ENCODE measurements at places on chromosomes 11 and 22. TPM values are rescaled to one million over a fixed set of nuclear protein-coding genes. Genes with fewer than 3 reads are reported as not detected.

GRCh38 chr22:49016909-49017481 is 810.7 kb downstream of the BRD1 start:
- H3K27ac ChIP-seq, result no peak overlapping the region
- peaks cover 6% of the 10 kb centered on the region for H3K27me3 ChIP-seq
- no peak for DNase-seq

DNA sequence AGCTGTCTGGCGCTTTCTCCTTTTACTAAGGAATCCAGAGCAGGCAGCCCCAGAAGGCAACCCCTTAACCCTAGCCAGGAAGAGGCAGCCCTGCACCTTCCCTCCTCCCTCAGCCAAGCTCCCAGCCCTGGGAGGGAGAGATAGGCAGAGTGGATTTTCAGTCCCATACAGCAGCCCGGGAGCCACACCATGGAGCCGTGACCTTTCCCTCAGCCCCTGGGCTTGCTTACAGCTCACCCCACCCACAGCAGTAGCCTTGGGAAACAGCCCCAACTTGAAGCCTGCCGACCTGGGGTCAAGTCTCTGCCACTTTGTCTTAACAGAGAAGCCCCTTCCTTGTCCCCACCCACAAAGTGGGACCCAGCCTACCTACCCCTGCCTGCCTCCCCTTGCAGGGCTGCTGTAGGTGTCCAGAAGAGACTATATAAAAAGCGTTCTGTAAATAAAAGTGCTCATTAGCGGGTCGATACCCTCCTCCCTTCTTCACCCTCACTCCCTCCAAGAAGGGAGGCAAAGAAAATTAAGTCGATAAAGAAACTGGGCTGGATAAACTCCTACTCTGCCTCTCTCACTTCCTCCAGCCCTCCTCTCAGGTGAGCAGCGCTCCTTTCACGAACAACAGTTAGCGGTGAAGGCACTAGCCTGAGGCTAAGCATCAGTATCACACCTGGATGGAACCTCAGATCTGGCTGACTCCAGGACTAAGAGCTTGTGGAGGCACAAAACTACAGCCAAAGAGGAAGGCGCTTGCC is 4.2 kb downstream of the TST start:
- H3K27ac ChIP-seq, result no peak overlapping the region
- H3K4me1 ChIP-seq, result peaks cover 11% of the 10 kb centered on the region
- no peak for DNase-seq
- H3K36me3 ChIP-seq, result no peaks in the 10 kb centered on the region
- no peak overlapping the region for H3K4me3 ChIP-seq

SHANK3 gene
- 6.8 TPM for total RNA-seq

HBE1 gene
- 0.62 TPM for total RNA-seq

- H3K27ac ChIP-seq, result no peak overlapping the region
- H3K27me3 ChIP-seq, result peaks cover 31% of the 10 kb centered on the region
- H3K36me3 ChIP-seq, result no peaks in the 10 kb centered on the region
- no peak for DNase-seq
- no peaks in the 10 kb centered on the region for H3K4me1 ChIP-seq
- H3K4me3 ChIP-seq, result no peak overlapping the region
Measured at GRCh38 chr11:111081021-111081511, 164.5 kb upstream of the POU2AF2 start.

FXYD6 gene
- not detected for total RNA-seq

DNA sequence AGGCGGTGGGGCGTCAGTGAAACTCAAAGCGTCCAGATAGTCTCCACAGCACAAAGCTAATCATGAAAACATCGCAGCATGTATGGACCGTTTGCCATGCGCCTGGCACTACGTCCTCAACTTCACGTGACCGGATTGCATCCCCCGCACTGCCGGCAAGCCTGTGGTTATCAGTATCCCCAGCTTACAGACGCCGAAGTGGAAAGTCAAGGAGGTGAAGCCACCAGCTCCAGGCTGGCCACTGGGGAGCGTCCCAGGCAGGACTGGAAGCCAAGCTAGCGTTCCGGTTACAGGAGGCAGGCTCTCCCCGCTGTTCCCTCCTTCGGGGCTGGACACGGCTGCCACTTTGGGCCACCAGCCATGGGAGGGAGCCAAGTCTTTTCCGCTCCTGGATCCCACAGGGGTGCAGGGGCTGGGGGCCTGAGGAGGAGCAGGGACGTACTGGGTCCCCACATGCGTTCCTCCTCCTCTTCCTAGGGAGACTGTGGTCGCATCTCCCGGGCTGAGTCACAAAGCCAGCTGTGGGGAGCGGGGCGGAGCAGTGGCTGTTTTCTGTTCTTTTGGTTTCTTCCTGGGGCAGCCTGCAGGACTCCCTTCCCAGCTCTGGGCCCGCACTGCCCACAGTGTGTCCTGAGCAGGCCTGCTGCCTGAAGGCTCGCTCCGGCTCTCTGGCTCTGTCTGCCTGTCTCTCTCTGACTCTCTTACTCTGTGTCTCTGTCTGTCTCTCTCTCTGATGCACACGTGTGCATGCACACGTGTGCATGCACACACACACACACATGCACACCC is 4.3 kb upstream of the OSBPL5 start:
- H3K27me3 ChIP-seq, result no peaks in the 10 kb centered on the region
- H3K36me3 ChIP-seq, result no peaks in the 10 kb centered on the region
- peak overlapping the region; percentile 63 for H3K4me3 ChIP-seq
- peaks cover 15% of the 10 kb centered on the region for H3K4me1 ChIP-seq

DNA sequence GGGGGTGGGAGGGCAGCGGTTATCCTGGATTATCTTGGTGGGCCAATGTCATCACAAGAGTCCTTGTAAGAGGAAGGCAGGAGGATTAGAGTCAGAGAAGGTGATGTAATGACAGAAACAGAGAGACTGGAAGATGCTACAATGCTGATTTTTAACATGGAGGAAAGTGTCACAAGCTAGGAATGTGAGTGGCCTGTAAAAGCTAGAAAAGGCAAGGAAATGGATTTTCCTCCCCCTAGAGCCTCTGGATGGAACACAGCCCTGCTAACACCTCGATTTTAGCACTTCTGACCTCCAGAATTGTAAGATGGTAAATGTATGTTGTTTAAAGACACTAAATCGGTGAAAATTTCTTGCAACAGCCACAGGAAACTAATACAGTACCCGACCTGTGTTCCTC is 109.3 kb downstream of the MN1 start:
- no peak for DNase-seq
- no peak overlapping the region for H3K4me3 ChIP-seq
- no peaks in the 10 kb centered on the region for H3K4me1 ChIP-seq
- H3K36me3 ChIP-seq, result no peaks in the 10 kb centered on the region
- H3K27me3 ChIP-seq, result no peaks in the 10 kb centered on the region

GRCh38 chr11:28808771-28809170 is 700.6 kb downstream of the METTL15 start:
- no peaks in the 10 kb centered on the region for H3K4me1 ChIP-seq
- H3K4me3 ChIP-seq, result no peak overlapping the region
- no peaks in the 10 kb centered on the region for H3K27me3 ChIP-seq
- no peaks in the 10 kb centered on the region for H3K36me3 ChIP-seq
- no peak overlapping the region for H3K27ac ChIP-seq
- no peak for DNase-seq

GRCh38 chr11:5307256-5308019 is 5.7 kb upstream of the OR51B4 start:
- no peaks in the 10 kb centered on the region for H3K4me1 ChIP-seq
- H3K4me3 ChIP-seq, result no peak overlapping the region
- no peak overlapping the region for H3K27ac ChIP-seq
- H3K27me3 ChIP-seq, result peaks cover 7% of the 10 kb centered on the region
- H3K36me3 ChIP-seq, result no peaks in the 10 kb centered on the region
- DNase-seq, result no peak

SCN3B gene
- total RNA-seq, result 0.26 TPM

DNA sequence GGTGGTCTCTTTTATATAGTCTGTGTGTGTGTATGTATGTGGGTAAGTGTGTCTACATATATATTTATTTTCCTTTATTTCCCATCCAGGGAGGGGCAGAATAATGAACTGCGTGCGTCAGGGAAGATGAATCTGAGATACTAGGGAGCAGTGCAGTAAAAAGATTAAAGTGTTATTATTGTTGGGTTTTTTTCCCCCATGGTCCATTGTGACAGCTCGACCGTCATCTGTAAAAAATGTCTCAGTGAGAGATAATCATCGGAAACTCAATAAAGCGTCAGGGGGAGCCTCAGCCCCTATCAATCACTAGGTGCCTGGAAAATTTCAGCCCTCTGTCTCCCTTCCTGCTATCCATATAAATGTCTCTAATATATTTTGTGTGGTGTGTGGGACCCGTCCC is 64.6 kb downstream of the CLPB start:
- H3K4me3 ChIP-seq, result no peak overlapping the region
- 0 out of 2 replicates have a peak, but pooled peaks cover 4% of the 10 kb centered on the region for H3K36me3 ChIP-seq
- H3K27me3 ChIP-seq, result no peaks in the 10 kb centered on the region

GRCh38 chr11:125170510-125171031 is 6.0 kb downstream of the PKNOX2 start:
- peaks cover 51% of the 10 kb centered on the region for H3K27me3 ChIP-seq
- no peak overlapping the region for H3K27ac ChIP-seq
- no peak for DNase-seq
- no peak overlapping the region for H3K4me3 ChIP-seq
- H3K4me1 ChIP-seq, result peaks cover 5% of the 10 kb centered on the region
- H3K36me3 ChIP-seq, result no peaks in the 10 kb centered on the region

SDHD gene
- total RNA-seq, result 139 TPM

DNA sequence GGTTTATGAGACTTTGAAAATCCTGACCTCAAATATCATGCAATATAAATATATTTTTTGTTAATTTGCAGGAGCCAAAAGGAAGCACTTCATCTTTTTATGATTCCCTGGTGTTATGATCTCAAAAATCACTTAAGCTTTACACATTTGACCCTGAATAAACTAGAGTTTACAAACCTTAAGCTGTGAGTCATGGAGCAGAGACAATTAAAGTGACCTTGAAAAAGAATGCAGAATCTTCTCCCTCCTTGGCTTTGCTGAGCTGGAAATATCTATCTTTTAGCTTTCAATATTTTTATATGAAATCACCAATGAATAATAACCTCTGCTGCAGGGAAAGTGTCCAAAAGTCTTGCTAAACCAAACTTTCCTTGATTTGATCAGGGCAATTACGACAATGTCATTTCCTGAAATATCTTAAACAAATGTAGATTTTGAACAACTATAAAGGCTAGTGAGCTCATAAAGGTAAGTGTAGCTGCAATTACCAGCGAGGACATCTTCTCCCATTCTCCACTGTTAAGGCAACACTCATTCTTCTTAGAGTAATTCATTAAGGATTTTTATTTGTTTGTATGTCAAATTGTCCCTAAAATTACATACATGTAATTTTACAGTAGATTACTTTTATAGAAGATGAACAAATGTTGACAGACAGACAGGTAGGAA is 747.0 kb upstream of the LUZP2 start:
- H3K27me3 ChIP-seq, result no peaks in the 10 kb centered on the region
- no peaks in the 10 kb centered on the region for H3K36me3 ChIP-seq

DNA sequence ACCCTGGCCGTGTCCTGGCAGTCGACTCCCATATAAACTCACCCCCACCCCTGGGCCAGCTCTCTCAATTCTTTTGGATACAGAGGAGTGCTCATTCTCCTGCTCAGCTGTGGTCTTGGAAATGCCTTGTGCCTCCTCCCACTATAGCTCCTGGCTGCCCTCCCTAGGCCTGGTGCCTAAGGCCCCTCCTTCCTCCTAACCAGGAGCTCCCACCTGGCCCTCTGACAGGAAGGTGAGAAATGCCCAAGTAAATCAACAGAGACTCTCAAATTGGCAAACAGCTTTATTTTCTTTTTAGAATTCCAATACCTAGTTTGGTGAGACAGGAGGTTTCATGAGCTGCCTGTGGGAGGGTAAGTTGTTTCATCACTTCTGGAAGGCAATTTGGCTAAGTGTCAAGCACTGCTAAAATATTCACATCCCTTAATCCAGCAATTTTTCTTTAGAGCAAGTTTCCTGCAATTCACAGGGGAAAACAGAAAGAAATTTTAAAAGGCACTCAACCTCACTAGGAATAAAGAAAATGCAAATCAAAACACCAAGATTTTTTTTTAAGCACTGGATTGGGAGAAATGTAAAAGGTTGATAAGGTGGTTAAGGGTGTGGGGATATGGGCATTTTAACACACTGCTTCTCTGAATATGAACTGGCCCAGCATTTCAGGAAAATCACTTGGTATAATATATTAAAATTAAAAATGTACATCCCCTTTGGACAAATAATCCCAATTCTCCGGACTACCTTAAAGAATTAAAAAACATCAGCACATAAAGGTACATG is 209.7 kb upstream of the ARHGAP20 start:
- H3K4me1 ChIP-seq, result no peaks in the 10 kb centered on the region
- H3K27ac ChIP-seq, result no peak overlapping the region
- H3K27me3 ChIP-seq, result peaks cover 41% of the 10 kb centered on the region
- H3K36me3 ChIP-seq, result no peaks in the 10 kb centered on the region

DNA sequence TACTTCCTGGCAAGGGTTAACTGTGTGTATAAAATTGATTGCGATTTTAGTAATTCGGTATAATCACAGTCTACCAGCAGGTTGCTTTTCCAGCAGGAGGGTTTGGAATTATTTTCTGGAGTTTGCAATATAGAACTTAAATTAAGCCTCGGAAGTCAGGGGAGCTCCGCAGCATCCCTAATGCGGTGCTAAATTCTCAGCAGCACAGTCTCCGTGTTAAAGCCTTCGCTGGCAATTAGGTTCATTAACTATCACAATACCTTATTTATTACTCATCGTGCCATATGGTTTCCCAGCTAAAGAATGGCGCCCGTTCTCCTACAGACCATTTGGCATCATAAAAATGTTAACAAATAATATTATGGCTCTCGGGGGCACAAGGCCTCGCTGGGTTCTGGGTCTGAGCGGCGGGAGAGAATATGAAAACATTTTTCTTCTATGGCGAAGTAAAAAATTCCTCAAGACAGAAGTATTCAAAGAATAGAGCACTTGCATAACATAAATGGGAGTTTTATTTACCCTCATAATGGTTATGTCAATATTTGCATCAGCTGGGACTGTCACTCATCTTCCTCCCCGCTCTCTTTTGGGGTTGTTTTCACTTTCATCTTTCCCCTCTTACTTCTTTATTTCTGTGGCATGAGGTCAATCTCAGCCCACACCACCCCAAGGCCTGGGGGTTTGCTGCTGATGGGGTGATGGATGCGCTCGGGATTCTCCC is 28.1 kb upstream of the ZBTB16 start:
- DNase-seq, result peak; percentile 25
- peaks cover 6% of the 10 kb centered on the region for H3K4me1 ChIP-seq
- H3K36me3 ChIP-seq, result no peaks in the 10 kb centered on the region
- no peak overlapping the region for H3K27ac ChIP-seq
- H3K4me3 ChIP-seq, result no peak overlapping the region
- H3K27me3 ChIP-seq, result peaks cover 34% of the 10 kb centered on the region

ROBO4 gene
- 9.7 TPM for total RNA-seq

- H3K27ac ChIP-seq, result peak overlapping the region; percentile 81
- peak overlapping the region; percentile 45 for H3K4me3 ChIP-seq
- H3K4me1 ChIP-seq, result peaks cover 30% of the 10 kb centered on the region
- H3K27me3 ChIP-seq, result no peaks in the 10 kb centered on the region
- DNase-seq, result peak; percentile 78
Measured at GRCh38 chr22:19607192-19608002, 83.2 kb upstream of the CLDN5 start.

CNIH2 gene
- 5.2 TPM for total RNA-seq

DNA sequence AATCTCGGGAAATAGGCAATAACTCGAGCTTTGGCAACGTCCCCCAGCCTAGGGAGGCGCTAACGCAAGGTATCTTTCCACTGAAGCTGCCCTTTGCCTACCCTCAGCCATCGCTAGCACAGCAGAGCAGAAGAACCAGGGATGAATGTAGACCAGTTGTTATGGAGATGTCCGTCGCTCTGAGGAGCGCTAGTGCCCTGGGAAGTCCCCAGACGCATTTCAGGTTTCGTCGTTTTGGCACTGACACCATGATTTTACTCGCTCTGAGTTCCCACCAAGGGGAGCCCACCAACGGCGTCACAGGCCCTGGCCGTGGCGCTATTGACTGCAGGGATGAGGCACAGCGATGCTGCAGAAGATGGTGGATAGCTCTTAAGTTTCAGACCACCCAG is 22.7 kb upstream of the BDNF start:
- no peak overlapping the region for H3K27ac ChIP-seq
- H3K4me3 ChIP-seq, result no peak overlapping the region
- H3K4me1 ChIP-seq, result peaks cover 1% of the 10 kb centered on the region

Data from PC-3 (cell line).